ENCODE measurements at places on chromosomes 4 and X.

DNA sequence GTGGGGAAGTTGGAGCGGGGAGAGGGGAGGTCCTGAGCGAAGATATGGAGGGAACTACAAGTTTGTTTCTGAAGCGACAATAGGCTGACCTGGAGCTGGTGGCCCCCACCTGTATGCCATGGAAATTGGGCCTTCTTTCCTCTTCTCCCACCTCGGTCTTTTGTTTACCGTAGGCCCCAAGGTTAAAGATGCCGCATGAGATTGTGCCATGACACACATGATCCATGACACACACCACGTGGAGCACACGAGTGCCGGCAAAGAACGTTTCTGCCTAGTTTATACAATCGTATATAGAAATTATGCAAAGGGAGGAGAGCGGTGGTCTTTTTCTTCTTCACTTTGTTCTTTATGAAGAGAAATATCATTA is 408 bp downstream of the TMEM33 start:
- DNase-seq, result no peak

GRCh38 chr4:147909225-147909624 is 177.3 kb downstream of the ARHGAP10 start:
- DNase-seq, result no peak

DNA sequence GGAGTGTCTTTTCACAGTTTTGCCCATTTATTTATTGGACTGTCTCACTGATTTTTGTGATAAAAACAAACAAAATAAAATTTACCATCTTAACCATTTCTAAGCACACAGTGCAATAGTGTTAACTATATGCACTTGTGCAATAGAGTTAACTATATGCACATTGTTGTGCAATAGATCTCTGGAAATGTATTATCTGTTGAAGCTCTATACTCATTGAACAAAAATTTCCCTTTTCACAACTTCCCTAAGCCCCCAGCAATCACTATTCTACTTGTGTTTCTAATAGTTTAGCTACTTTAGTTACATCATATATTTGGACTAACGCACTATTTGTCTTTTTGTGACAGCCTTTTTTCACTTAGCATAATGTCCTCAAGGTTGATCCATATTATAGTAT is 59.7 kb upstream of the BEX4 start:
- no peak for DNase-seq

GRCh38 chrX:15136795-15137194 is 133.1 kb downstream of the ASB9 start:
- DNase-seq, result no peak
